EL (cell line): ENCODE measurements at places on chromosomes 5 and 9.

DNA sequence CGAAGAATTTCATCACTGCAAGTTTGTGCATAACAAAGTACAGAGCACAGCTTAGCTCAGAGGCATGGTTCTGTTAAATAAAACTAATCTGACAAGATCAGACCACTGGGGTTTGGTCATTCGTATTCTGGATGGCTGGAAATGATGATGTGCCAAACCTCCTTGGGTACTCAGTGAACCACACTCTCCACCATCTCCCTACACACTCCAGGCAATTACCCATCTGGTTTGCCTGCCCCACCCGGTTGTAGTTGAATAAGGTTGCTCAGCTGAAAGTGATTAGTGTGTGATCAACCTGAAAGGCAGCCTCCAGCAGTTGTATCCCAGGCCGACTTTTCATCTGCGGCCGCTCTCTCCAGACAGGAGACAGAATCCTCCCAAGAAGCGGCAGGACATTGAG is 371.4 kb downstream of the TLE1 start:
- DNase-seq: no peak

- DNase-seq: peak; percentile 1
These were observed 84.2 kb downstream of the SGCD start for GRCh38 chr5:156411185-156411613.

- no peak for DNase-seq
These were observed 23.2 kb upstream of the SLC25A51 start for GRCh38 chr9:37927132-37927531.

DNA sequence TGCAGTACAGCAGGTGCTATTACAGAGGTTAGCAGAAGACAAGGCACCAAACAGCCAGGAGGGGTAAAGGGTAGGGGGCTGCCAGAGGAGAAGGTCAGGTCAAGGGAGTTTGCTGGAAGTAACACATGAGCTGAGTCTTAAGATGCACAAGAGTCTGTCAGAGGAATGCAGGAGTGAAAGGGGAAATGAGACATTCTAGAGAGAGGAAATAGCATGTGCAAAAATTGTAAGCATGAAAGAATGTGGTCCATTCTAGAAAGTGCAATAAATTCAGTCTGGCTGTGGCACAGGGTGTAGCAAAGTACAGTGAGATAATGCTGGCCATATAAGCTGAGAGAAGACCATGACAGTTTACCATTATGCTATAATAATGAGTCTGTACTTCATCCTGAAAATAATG is 6.6 kb downstream of the GOLGA1 start:
- DNase-seq: peak; percentile 77

DNA sequence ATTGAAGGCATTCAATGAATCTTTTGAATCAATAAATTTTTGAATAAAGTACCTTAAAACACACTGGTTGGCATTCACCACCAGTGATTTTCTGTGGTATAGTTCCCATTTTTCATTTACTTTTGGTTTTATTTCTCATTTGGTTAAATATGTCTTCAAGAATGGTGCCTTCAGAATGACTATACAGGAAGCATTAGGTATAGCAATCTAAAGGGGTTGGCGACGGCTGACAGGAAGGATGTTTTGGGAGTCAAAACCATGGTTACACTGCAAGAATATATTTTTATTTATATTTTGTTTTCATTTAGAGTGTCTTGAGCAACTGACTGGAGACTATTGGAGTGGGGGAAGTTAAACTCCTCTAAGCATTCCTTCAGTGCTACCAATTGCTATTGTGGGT is 235.7 kb downstream of the HTR1A start:
- no peak for DNase-seq

GRCh38 chr9:108662091-108662875 is 193.5 kb downstream of the ACTL7B start:
- DNase-seq: no peak

GRCh38 chr9:81231011-81231410 is 458.3 kb downstream of the TLE1 start:
- no peak for DNase-seq

GRCh38 chr5:132228241-132229035 is 785 bp upstream of the P4HA2 start:
- no peak for DNase-seq

- no peak for DNase-seq
These were observed 254.0 kb downstream of the DEPDC1B start for GRCh38 chr5:60445921-60446320.

DNA sequence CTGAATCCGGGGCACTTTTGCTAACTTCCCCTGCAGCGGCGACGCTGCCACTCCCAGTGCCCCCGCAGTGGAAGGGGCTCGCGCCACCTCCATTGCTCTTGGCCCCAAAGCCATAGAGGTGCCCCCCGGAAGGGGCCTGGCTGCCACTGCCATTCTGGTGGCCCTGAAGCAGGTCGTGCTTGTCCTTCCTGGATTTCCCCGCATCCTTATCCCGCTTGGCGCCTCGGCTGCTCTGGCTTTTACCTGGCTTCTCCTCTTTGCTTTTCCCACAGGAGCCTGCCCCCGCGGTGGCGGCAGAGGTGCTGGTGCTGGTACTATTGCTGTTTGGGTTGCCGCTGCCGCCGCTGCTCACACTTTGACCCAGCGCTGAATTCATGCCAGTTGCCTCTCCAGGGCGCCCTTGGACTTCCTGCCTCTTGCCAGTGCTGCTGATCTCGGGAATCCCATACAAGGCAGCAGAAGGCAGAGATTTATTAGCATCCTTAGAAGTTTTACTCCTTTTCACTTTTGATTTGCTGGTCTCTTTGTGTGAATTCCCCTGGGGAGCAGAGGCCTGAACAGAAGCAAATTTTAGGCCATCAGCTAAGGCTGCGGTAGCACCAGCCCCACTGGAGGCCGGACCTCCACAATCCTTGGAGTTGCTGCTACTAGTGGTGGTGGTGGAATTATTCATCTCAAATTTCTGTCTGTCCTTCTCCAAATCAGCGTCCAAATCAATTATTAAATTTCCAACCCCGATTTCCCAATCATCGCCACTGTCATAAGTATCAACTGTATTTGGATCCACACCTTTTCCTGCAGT is 2.1 kb downstream of the ZNF608 start:
- peak; percentile 34 for DNase-seq

- no peak for DNase-seq
These were observed 88.2 kb upstream of the PANK3 start for GRCh38 chr5:168667301-168667840.

- no peak for DNase-seq
These were observed 1.8 kb upstream of the ADAMTS13 start for GRCh38 chr9:133420392-133420827.

- DNase-seq: peak; percentile 0
These were observed 229.7 kb downstream of the MRPS30 start for GRCh38 chr5:45038366-45038987.

DNA sequence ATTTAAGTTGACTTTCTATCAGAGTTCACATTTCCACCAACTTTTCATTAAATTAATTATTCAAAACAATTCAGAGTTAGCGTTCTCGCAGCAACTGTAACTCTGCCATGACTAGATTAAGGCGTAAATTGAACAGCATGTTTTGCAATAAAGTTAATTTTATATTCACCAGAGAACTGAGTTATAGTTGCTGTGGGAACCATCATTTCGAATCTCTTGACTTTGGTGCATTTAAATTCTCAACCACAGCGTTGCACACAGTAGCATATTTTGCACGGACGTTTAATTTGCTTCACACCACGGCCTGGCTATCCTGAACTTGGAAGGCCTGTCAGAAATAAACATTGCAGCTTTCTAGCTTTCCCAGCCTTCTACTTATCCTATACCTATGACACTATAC is 144.3 kb upstream of the WWC1 start:
- DNase-seq: no peak

DNA sequence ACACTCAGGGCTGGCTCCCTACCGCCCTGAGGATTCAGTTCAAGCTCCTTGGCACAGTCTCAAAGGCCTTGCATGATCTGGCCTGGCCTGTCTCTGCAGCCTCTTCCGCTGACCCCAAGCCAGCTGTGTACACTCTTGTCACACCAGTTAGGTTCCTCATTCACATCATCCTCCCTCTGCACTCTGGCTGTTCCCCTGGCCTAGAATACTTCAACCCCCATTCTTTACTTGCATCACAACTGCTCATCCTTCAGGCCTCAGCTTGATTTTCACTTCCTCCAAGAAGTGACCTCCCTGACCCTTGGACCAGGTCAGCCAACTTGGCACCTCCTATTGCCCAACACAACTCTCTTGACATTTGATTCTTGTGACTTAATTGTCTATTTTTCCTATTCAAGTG is 18.9 kb upstream of the PFDN1 start:
- no peak for DNase-seq

GRCh38 chr5:45376417-45376816 is 319.8 kb downstream of the HCN1 start:
- no peak for DNase-seq

- DNase-seq: no peak
These were observed 6.0 kb downstream of the CEL start for GRCh38 chr9:133067813-133068212.

GRCh38 chr9:9945966-9946365 is 666.8 kb downstream of the PTPRD start:
- DNase-seq: no peak

DNA sequence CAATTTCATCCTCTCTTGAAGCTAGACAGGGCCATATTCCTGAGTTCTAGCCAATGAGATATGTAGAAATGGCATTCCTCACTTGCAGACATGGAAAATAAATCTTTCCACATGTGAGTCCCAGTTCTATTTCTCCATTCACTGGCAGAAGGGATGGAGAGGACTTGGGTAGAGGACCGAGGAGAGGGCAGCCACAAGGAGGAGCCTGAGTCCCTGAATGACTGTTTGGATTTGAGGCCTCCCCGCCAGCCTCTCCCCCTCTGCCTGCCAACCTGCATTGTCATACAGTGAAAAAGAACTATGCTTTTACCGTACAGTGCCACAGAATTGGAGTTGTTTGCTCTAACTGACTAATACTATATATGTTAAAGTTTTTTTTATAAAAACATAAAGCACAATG is 583.0 kb upstream of the WWC1 start:
- no peak for DNase-seq

DNA sequence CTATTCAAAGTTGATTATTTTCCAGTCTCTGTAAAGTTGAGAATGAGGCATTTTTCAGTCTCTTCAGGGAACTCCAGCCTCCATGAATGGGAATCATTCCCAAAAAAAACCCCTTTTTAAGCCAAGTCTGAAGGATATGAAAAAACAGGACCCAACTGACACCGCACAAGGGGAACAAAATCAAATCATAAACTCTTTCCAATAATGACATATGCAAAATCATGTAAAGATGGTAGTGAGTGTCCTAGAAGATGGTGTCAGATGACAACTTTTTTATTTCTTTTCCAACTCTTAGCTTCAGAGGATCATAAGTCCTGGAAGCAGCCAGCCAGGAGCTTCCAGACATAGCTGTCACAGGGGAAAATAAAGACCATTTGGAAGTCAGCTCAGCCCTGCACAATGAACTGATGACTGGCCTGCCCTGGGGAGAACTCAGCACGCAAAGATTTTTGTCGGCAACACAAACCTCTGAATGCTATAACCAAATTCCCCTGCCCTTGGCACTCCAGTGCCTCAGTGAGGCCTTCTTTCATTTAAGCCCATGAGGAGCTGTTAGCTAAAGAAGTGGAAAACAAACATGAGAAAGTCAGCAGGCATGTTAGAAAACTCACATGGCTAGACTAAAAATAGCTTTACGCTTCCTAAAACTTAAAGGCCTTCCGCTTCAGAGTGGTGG is 85.4 kb downstream of the SLC1A3 start:
- DNase-seq: no peak

DNA sequence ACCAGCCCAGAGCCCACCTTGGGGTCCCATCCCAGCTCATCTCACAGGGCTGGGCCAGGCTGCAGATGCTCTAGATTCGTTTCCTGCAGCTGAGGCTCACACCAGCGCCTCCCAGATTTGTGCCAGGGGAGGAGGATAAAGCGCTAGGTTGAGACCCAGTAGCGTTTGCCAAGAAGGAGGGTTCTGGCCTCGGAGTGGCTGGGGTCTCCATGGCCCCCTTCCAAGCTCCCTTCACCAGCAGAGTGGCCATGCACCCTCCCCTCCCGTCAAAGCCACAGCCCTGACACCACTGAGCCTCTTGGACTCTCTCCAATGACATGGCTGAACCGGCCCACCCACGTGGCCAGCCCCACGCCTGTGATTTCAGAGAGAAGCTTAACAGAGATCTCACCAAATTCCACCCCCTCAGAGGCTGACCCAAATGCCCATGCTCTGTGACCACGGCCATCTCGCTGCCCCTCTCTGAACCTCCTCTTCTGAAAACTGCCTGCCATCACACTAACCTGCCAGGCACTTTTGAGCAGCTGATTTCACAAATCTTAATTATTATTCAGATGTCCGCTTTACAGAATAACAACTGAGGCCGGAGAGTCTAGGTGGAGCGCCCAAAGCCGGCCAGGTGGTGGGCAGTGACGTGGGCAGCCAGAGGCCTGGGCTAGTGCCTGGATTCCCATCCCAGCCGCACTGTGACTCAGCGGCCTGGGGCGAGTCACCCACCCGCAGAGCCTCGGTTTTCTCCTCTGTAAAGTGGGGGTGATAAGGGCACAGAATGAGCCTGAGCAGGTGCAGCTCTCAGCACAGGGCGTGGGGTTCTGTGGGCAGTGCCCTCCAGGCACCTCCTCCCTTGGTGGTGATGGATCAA is 155.7 kb downstream of the C9orf50 start:
- DNase-seq: peak; percentile 47

DNA sequence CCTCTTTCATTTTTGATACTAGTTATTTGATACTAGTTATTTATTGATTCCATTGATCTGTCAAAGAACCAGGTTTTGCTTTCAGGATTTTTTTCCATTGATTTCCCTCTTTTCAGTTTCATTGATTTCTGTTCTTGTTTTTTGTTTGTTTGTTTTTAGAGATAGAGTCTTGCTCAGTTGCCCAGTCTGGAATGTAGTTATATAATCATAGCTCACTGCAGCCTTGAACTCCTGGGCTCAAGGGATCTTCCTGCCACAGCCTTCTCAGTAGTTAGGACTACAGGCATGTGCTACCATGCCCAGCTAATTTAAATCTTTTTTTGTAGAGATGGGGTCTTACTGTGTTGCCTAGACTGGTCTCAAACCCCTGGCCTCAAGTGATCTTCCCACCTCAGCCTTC is 49.9 kb downstream of the FSD1L start:
- no peak for DNase-seq

- no peak for DNase-seq
These were observed 14.6 kb upstream of the DAP start for GRCh38 chr5:10775646-10776045.

- no peak for DNase-seq
These were observed 11.0 kb upstream of the ABL1 start for GRCh38 chr9:130824079-130824478.

DNA sequence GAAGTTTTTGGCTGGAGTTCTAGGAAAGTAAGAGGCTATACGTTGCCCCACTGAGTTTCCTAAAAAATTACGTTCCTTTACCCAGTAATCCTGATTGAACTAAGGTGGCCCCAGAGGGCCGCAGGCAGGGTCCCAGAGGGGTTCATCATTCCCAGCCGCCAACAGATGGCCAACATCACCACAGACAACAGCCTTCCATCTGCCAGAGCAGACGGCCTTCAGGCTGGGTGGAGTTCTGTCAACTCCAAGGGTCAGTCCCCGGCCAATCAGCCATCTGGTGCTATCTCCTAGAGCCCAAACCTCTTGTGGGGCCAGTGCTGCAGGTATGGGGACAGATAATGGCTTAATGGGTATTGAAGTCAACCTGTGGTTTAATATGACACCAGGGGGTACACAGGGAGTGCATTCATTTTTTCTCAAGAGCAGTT is 30.4 kb downstream of the TBC1D2 start:
- no peak for DNase-seq

GRCh38 chr5:473551-474192 is 30.7 kb downstream of the EXOC3 start:
- DNase-seq: peak; percentile 60
